Glomerular endothelial cell (primary cell): ENCODE measurements at places on chromosomes 6 and 20. TPM values are rescaled to one million over a fixed set of nuclear protein-coding genes. Genes with fewer than 3 reads are reported as not detected.

Gene MAP3K7
- 22.0 and 24.4 TPM in 2 replicates for total RNA-seq

Gene GSTA1
- total RNA-seq: not detected in 2 replicates

Gene C20orf173
- total RNA-seq: not detected in 2 replicates

Gene PERP
- total RNA-seq: 42.8 and 58.1 TPM in 2 replicates
